ENCODE measurements at places on chromosomes 7 and 10. TPM values are rescaled to one million over a fixed set of nuclear protein-coding genes. Genes with fewer than 3 reads are reported as not detected.

ZNF239 gene
- total RNA-seq, result 2.2 TPM

CPA4 gene
- total RNA-seq, result 0.77 TPM

NME8 gene
- total RNA-seq, result not detected

SPDYE11 gene
- total RNA-seq, result not detected

GRCh38 chr10:66637273-66638036 lies 288.4 kb upstream of the LRRTM3 start:
- peak; percentile 27 for DNase-seq

- no peak for DNase-seq
These were observed 142.6 kb upstream of the LSM8 start for GRCh38 chr7:118041251-118041878.

DNA sequence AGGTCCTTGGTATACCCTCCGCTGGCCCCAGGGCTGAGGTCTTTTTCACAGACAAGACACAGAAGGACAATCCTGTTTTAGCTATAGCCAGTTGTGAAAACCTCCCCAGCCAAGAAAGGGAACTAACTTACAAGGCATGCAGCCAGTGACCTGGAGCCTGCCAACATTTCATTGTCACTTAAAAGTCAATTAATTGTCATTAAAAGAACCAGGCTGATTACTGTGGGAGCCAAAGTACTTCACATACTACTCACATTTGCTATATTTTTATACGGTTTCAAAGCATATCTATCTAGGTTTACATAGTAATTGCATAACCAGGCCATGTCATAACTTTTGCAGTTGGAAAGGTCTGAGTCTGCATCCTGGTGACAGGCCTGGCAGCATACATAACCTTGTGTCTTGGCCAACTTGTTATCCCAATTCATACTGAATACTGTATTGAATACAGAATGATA lies 31.1 kb downstream of the NRBF2 start:
- peak; percentile 31 for DNase-seq

- no peak for DNase-seq
These were observed 195.4 kb upstream of the ZMIZ1 start for GRCh38 chr10:78873413-78873812.

- no peak for DNase-seq
These were observed 108.2 kb downstream of the ANKRD61 start for GRCh38 chr7:6139189-6139996.

DNA sequence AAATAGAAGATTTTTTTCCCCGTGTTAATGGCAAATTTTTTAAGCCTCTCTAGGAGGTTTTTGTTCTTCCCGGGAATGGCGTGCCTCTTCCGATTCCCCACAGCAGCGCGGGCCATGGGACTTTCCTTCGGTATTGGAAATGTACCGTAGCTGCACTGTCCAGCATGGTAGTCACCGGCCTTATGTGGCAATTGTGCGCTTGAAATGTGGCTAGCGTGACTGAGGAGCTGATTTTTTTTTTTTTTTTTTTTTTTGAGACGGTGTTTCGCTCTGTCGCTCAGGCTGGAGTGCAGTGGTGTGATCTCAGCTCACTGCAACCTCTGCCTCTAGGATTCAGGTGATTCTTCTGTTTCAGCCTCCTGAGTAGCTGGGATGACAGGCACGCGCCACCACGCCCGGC lies 938 bp upstream of the TCTN3 start:
- no peak for DNase-seq

DNA sequence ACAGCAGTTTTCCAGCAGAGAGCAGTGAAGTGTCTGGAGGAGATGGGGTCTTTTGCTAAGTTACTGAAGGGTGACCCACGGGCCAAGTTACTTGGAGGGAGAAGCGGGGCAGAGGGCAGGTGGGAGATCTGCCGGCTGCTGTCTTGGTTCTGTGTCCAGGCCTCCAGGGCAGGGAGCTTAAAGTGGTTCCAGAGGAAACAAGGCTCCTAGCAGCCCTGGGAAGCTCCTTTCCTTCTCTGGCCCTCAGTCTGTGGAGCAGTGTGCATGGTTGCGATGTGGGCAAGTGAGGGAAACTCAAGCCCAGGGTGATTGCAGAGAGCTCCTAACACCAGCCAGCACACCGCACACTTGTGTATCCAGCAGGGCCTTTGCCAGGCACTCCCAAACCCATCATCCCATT lies 6.3 kb downstream of the GHRHR start:
- no peak for DNase-seq

GRCh38 chr10:24697080-24697479 lies 26.6 kb downstream of the ARHGAP21 start:
- no peak for DNase-seq

DNA sequence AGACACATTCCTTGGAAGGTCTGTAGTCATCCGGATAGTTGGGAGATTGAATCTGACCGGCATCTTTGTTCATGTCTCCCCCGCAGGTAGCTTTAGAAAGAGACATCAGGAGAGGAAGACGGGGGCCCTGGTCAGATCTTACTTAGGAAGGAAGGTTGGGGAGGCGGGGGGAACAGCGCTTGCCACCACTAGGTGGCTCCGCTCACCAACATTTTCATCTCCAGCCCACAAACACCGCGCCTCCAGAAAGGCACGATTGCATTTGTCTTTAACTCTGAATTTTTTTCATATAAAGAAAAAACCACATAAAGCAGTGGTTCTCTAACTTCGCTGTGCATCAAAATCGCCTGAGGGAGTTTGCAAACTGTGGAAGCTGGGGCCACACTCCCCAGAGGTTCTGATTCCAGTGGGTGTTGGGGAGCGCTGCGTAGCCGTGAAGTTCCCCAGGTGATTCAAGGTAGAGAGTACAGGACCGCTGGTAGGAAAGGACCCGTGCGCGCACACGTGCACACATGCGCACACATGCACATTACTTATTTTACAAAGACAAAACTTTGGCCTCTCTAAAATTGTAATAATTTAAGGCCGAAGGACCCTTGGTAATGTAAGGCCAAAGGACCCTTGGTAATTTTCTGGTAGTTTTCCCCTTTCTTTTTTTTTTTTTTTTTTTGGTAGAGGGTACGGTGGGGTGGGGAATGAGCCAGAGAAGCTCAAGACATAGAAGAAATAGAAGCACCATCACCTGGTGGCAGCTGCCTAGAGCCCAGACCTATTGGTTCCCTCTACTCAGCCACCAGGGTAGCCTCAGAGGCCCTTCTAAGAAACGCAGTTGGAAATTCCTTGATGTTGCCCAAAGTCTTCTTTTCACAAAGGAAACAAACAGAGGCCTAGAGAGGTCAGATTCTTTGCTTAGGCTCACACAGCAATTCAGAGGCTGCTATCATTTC lies 37.4 kb upstream of the OPALIN start:
- DNase-seq, result peak; percentile 80

DNA sequence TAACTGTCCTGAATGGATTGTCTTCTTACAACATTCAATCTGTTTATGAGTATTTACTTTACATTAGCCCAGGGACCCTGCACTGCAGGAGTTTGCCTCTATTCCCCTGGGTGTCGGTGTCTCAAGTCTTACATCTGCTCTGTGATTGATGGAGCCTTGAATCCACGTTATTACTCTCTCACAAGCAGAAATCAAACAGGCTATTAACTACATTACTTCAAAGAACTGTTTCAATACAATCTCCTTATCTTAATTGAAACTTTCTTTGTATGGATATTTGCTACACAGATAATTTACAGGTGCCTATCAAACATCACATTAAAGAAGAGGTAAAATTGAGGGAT lies 3.1 kb upstream of the ARID5B start:
- DNase-seq, result no peak

DNA sequence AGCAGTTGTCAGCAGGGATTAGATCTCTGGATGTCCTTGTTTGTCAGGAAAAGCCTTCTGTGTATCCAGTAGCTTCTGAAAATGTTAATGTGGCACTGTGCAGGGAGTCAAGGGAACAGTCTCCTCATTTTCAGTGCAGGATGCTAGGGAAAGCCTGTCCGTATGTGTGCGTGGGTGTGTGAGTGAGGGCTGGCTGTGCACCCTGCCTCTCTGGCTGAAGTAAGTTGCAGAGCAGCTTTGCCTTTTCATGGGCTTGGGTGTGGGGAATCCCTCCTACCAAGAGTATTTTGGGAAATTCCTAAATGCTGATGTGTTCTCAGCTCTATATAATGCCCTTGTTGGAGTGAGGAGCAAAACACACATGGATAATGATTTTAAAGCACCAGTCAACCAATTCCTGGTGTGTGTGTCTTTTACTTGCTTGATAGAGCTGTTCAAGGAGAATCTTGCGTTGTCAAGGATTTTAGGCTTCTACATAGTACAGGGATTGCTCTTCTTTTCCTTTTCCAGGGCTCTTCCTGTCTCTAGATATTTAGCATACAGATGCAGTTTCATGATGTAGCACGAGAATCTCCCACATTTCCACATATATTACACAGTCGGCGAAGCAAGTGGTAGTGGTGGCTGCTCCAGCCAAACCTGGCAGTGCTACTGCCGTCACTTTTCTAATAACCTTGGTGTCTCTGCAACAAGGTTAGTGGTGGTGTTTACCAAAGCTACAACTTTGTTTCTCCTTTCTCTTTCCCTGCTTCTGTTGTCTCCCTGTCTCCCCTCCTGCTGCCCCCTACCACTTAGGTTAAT lies 92.8 kb downstream of the MCU start:
- peak; percentile 67 for DNase-seq

DNA sequence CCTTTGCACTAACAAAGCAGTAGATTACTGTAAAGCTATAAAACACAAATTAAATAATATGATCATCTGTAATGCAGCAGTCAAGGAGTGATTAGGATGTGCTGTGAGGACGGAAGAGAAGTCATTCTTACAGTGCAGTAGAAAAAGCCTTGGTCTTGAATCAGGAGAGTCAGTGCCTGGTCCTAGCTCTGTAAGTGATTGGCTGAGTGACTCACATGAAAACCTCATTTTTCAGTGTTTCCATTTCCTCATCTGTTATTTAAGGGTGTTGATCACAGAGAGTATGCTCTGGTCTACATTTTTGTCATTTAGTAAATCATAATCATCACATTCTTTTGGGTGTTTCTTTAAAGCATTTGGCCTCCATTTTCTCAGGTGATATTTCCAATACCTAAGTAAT lies 717.8 kb downstream of the LRMDA start:
- no peak for DNase-seq

DNA sequence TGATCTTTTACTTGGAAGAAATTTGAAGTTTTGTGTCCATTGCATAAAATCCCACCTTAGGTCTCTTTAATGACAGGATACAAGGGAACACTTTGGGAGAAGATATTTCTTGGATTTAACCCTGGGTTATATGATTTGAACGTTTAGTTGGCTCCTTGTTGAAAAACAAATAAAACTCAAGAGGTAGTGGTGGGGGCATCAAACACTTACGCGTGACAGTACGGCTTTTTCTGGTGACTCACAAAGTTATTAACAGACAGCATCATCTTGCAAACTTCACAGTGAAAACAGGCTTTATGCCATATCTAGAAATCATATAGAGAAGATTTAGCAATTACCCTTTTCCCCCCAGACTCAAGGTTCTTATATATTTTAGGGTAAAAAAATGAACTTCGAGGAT lies 699 bp downstream of the NRAP start:
- no peak for DNase-seq

- DNase-seq, result no peak
These were observed 5.4 kb downstream of the CCDC201 start for GRCh38 chr7:45867471-45867870.

DNA sequence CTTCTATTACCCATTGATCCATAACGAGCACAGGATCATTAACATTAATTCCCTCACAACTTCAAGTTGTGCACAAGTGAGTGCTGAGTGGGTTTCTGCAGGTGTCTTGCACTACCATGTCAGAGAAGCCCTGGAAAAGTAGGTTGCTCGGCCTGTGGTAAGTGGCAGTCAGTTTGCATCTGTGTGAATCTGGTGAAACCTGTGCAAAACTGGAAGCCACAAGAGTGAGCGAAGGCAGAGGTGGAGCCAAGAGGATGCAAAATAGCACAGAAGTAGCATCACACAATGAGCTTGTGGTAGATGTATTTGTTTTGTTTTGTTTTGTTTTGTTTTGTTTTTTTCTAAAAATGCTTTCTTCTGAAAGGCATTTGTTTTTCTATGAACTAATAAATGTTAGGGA lies 181.5 kb downstream of the THSD7A start:
- no peak for DNase-seq

DNA sequence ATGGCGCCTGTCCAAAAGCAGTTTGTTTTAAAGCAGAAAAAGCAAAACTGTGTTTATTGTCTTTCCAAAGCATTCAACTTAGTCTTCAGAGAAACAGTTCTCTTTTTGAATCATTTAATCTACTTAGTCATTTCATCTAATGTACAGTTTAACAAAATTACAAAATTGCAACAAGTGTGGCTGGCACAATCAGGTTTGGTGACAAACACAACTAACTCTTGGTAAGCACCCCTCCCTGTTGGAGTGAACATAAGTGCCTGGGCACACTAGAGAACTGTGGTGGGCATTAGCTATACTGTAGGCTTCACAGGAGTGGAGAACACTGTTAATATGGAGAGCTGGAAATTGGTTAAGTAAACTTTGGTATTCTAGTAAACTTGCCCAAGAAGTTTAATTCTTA lies 6.9 kb downstream of the CREM start:
- no peak for DNase-seq

GRCh38 chr10:121098211-121098610 lies 247.0 kb downstream of the WDR11 start:
- DNase-seq, result no peak

DNA sequence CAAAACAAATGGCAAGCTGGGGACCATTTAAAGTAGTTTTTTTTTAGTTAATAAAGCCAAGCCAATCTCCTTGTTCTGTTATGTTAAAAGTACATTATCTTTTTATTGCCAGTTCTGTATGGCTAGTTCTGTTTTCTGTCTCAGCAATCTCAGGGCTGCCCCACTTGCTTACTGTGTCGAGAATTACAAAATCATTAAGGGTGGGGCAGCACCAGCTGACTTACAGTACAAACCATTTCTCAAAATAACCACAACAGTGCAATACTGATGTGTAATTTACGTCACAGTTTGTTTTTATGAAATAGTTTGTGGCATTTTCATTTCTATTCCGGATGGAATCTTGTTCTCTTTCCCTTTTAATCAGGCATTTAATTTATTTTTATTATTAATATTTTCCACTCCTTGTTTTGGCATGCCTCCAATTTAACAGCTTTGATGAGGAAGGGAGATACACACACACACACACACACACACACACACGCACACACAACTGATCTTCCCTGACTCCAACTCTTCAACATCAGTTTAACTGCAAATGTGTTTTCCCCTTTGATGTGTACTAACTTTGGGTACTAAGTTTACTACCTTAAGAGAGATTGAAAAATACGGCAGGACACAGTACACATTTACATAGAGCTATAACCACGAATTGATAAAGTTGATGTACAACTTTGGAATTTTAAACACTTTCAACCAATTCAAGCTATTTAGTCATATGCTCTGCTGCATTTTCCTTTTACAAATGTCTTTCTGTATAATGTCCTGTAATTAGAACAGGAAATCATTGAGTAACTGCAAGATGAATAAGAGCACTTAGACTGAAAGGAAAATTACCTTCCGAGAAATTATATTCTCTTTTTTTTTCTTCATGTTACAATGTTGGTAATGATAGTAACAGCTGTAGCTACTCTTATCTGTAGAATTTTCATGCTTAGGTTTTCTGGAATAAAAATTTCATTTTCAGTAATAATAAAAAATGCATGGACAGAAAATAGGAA lies 91.5 kb downstream of the ARID5B start:
- no peak for DNase-seq

DNA sequence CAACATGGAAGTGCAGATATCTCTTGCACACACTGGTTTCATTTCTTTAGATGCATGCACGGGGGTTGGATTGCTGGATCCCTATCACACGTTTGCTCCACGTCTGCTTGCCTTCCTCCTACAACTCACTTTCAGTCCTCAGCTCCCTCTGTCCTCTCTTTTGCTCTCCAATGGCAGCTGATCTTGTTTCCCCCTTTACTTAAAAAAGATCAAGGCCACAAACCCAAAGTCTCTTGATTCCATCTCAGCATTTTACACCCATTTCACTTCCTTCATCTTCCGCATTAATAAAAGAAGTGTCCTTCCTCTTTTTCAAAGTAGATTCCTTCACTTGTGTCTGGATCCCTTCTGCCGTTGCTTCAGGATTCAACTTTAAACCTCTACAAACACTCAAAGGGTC lies 245.2 kb downstream of the DOCK4 start:
- no peak for DNase-seq

All from left ventricle myocardium superior (tissue), 1 donor.